ENCODE measurements at places on chromosomes 6 and 20.

DNA sequence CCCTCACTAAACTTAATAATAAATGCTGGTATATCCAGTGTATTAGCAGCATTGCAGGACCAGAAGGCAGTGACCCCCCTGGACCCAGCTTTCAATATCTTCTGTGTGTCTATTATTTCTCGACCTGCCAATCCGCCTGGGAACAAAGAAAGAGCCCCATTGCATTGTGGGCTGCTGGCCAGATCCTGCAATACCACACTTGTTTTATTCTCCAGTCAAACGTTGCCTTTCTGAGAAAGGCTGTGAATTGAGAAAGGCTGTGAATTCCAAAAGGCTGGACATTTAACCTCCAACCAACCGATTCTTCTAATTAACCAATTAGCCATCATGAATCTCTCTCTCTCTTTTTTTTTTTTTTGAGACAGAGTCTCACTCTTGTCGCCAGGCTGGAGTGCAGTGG, 1.5 kb upstream of the MTO1 start:
- no peak for DNase-seq

DNA sequence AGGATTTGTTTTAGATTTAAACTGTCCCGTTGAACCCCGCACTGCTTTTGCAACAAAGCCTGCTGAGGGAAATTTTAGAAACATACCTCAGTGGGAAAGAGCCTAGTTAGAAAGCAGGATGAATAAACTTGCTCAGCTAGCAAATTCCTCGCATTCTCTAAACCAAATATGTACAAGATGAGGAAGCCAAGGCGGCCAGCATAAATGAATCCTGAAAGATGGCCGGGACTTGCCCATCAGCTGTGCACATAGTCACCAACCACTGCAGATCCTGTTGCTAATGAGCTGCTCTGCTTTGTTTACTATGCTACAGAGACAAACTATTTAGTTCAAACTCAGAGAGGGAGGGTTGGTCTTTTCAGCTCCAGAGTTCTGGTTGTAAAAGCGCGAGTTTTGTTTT, 49.0 kb downstream of the TMEM170B start:
- no peak for DNase-seq

- no peak for DNase-seq
These were observed 371.4 kb upstream of the ID4 start for GRCh38 chr6:19465760-19466159.

- DNase-seq: no peak
These were observed 285.9 kb upstream of the THEMIS start for GRCh38 chr6:128186729-128187128.

DNA sequence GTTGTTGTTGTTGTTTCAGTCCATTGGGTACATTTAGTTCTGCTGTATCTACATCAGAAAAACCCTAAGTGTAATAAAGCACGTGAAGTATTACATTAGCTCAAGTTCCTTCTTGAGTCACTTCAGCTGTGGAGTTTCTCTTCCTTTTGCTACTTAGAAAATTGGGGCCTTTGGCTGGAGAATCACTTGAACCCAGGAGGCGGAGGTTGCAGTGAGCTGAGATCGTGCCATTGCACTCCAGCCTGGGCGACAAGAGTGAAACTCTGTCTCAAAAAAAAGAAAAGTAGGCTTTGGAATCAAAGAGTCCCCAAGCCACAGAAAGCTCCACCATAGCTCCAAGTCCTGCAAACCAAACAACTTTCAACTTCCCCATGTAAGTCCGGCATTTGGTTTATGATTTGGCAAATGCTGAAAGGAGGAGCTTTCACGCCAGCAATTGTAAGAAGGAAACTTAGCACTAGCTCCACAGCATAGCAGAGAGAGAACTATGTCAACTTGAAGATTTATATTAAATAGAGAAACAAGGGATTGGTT, 56.5 kb upstream of the RNF144B start:
- DNase-seq: no peak

DNA sequence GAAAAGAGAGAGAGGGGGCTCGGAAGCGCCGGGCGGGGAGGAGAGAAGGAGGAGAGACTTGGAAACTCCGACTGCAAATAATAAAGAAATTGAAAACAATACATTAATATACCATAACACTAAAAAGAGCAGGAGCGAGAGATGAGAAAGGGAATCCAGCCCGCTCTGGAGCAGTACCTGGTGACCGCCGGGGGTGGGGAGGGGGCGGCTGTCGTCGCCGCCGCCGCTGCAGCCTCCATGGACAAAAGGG, 338 bp downstream of the E2F3 start:
- DNase-seq: no peak

DNA sequence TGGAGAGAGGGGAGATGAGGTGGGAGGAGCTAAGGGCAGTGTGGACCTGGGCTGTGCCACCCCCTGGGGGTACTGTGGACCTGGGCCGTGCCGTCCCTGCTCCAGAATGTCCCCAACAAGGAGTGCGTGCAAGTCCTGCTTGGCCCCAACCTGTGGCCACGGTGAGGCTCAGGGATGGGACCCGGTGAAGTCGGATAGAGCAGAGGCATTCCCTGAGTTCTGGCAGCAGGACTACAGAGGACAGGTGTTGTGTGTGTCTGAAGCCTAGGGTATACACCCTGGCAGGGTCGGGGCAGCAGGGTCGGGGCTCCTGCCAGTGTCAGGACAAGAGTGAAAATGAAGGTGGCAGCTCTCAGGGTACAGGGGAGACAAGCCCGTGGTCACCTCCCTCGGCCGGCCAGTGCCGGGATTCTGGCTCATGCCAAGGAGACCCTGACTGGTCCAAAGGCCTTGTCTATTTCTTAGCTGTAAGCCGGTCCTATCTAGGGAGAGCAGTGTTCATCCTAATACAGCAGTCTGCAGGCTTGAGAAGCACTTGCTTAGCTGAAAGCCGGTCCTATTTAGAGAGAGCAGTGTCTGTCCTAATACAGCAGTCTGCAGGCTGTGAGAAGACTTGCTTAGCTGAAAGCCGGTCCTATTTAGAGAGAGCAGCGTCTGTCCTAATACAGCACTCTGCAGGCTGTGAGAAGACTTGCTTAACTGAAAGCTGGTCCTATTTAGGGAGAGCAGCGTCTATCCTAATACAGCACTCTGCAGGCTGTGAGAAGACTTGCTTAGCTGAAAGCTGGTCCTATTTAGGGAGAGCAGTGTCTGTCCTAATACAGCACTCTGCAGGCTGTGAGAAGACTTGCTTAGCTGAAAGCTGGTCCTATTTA, 95.9 kb downstream of the SMOC2 start:
- no peak for DNase-seq
